ENCODE measurements at places on chromosomes 1 and 21. TPM values are rescaled to one million over a fixed set of nuclear protein-coding genes. Genes with fewer than 3 reads are reported as not detected.

GRCh38 chr1:165376041-165376810 is 19.7 kb upstream of the LMX1A start:
- peaks cover 2% of the 10 kb centered on the region for H3K4me1 ChIP-seq
- no peaks in the 10 kb centered on the region for H3K27me3 ChIP-seq
- peak overlapping the region; percentile 82 for H3K27ac ChIP-seq
- H3K36me3 ChIP-seq: no peaks in the 10 kb centered on the region
- DNase-seq: peak; percentile 92

GRCh38 chr1:223678841-223679240 is 13.3 kb upstream of the CAPN8 start:
- H3K36me3 ChIP-seq: no peaks in the 10 kb centered on the region
- no peaks in the 10 kb centered on the region for H3K4me1 ChIP-seq
- DNase-seq: no peak
- no peak overlapping the region for H3K4me3 ChIP-seq

DNA sequence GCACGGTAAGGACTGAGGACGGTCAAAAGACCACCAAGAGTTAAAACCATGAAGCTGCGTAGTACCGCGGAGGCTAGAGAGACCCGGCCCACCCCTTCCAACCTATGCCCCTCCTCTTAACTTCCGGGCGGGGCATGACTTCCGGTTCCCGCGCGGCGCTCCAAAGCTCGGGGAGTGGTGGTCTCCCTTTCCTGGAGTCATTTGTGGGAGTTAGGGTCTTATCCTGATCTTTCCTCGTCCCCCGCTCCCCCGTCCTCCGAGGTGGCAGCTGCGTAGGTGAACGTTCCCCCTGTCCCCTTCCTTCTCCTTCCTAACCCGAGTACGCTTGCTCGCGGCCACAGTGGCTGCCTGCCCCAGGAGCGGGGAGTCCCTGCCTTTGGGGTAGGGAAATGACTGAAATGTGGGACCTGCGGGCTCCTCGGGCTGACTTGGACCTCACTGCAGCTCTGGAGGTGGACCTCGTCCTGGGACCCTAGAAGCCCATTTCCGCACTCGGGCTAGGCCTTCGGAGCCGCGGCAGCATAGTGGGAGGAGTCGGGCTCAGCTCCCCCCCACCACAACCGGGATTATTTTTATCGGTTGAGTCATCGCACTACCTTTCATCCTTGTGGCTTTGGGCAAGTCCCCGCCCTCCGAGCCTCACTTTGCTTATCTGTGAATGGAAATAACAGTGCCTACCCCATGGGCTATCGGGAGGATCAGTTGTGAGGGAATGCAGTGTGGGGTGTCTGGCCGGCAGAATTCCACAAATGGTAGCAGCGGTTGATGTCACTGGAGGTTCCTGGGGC is 24.1 kb downstream of the CELA3A start:
- H3K4me3 ChIP-seq: peak overlapping the region; percentile 98
- peak; percentile 82 for DNase-seq
- peak overlapping the region; percentile 52 for H3K27ac ChIP-seq
- H3K27me3 ChIP-seq: no peaks in the 10 kb centered on the region
- H3K36me3 ChIP-seq: no peaks in the 10 kb centered on the region
- peaks cover 6% of the 10 kb centered on the region for H3K4me1 ChIP-seq

- DNase-seq: no peak
- H3K27ac ChIP-seq: no peak overlapping the region
- H3K27me3 ChIP-seq: no peaks in the 10 kb centered on the region
- no peaks in the 10 kb centered on the region for H3K4me1 ChIP-seq
- H3K36me3 ChIP-seq: no peaks in the 10 kb centered on the region
These were observed 60.1 kb upstream of the FAM89A start for GRCh38 chr1:231099996-231100767.

GRCh38 chr1:226332947-226333346 is 24.0 kb upstream of the LIN9 start:
- no peaks in the 10 kb centered on the region for H3K36me3 ChIP-seq
- H3K27me3 ChIP-seq: no peaks in the 10 kb centered on the region
- H3K4me1 ChIP-seq: no peaks in the 10 kb centered on the region
- no peak overlapping the region for H3K27ac ChIP-seq
- DNase-seq: no peak

The PTAFR gene
- total RNA-seq: 0.88 TPM

- no peaks in the 10 kb centered on the region for H3K36me3 ChIP-seq
- DNase-seq: no peak
These were observed 49.6 kb downstream of the TNFRSF8 start for GRCh38 chr1:12112711-12113161.

GRCh38 chr1:52725903-52726264 is 369 bp upstream of the ZYG11B start:
- H3K4me3 ChIP-seq: peak overlapping the region; percentile 71
- H3K4me1 ChIP-seq: peaks cover 11% of the 10 kb centered on the region
- H3K27ac ChIP-seq: no peak overlapping the region
- no peaks in the 10 kb centered on the region for H3K36me3 ChIP-seq
- no peaks in the 10 kb centered on the region for H3K27me3 ChIP-seq
- no peak for DNase-seq

The TDRD5 gene
- total RNA-seq: 0.12 TPM

The TMEM200B gene
- total RNA-seq: 65.9 TPM

The FGGY gene
- total RNA-seq: 52.5 TPM

- DNase-seq: no peak
- no peaks in the 10 kb centered on the region for H3K4me1 ChIP-seq
- H3K27me3 ChIP-seq: no peaks in the 10 kb centered on the region
- no peak overlapping the region for H3K4me3 ChIP-seq
These were observed 18.1 kb upstream of the BEND5 start for GRCh38 chr1:48794816-48795215.

The NBPF10 gene
- 3.7 TPM for total RNA-seq

The PPIAL4G gene
- 0.05 TPM for total RNA-seq

The DCST1 gene
- not detected for total RNA-seq

DNA sequence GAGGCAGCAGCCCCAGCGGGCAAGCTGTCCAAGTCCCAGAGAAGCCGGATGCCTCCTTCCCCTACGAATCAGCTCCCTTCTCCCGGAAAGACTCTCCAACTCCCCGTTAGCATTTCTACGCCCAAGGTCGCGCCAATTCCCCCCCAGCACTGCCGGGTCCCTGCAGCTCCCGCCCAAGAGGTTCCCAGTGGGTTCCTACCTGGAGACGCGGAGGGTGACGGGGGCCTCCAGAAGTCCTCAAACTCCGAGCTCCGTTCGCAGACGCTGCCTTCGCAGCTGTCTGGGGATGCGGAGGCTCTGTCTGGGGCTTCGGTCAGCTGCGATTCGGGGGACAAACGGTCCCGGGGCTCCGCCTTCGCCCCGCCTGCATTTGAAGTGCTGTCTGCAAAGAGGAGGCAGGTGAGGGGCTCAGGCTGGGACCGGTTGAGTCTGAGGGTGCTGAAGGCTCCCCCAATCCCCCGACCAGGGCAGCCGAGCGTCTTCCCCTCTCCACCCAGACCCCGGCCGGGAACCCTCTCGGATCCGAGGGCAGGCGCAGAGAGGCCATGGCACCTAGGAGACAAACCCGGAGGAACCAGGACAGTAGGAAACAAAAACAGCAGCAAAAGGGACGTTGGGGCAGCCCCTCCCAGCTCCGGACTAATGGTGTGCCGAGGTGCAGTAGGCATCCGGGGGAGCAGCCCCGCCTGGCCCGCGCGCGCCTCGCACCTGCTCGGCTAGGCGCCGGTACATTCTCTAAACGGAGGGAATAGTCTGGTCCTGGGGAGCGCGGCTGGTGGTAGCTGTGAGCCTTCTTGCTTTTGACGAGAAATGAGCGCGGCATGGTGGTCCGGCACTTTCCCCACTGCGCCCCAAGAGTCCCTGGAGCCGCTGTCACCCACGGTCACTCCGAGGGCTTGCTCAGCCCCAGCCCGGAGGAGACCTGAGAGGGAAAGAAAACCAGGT is 3.8 kb downstream of the GFI1 start:
- DNase-seq: no peak
- peaks cover 24% of the 10 kb centered on the region for H3K4me1 ChIP-seq
- no peaks in the 10 kb centered on the region for H3K36me3 ChIP-seq

- H3K4me1 ChIP-seq: no peaks in the 10 kb centered on the region
- no peaks in the 10 kb centered on the region for H3K36me3 ChIP-seq
- DNase-seq: no peak
- H3K27me3 ChIP-seq: no peaks in the 10 kb centered on the region
- no peak overlapping the region for H3K27ac ChIP-seq
These were observed 65.7 kb downstream of the TMCO4 start for GRCh38 chr1:19734056-19734455.

The TBX19 gene
- 4.1 TPM for total RNA-seq

The IGSF3 gene
- total RNA-seq: 0.45 TPM

Data from ovary (tissue), 10 donors.